ENCODE measurements at places on chromosomes 5 and 9. TPM values are rescaled to one million over a fixed set of nuclear protein-coding genes. Genes with fewer than 3 reads are reported as not detected.

DNA sequence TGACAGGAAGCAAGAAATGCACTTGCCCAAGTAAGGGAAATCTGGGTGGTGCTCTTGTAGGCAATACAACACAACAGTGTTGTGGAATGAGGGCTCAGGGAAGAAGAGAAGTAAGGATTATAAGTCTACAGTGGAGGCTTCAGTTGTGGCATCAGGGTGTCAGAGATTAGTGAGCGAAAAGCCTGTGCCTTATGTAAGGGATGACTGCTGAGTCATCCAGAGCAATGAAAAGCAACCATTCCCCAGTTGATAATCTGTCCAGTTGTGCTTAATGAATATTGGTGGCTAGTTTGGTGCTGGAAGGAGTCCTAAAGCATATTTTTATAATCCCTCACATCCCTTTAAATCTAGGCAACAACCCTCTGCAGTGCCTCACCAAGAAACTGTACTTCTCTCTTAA is 42.0 kb downstream of the FBXO38 start:
- DNase-seq, result no peak

LCN6 gene
- not detected for total RNA-seq

DNA sequence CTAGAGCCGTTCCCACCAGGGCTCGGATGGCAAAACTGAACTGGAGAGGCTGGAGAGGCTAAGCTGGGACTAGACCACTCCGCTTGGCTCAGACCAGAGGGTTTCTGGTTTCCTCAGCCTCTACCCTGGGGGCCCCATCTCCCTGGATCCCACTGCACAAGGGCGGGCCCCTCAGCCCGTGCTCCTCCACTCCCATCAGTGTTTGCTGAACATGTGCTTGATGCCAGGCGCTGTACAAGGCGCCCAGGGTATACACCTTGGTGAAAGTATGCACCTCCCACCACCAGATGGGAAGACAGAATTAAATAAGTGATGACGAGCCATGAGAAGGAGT is 18.0 kb downstream of the GPX3 start:
- no peak for DNase-seq

C9orf153 gene
- total RNA-seq, result 0.40 TPM

SLC6A19 gene
- not detected for total RNA-seq
